ENCODE measurements at places on chromosomes 2 and 18.

DNA sequence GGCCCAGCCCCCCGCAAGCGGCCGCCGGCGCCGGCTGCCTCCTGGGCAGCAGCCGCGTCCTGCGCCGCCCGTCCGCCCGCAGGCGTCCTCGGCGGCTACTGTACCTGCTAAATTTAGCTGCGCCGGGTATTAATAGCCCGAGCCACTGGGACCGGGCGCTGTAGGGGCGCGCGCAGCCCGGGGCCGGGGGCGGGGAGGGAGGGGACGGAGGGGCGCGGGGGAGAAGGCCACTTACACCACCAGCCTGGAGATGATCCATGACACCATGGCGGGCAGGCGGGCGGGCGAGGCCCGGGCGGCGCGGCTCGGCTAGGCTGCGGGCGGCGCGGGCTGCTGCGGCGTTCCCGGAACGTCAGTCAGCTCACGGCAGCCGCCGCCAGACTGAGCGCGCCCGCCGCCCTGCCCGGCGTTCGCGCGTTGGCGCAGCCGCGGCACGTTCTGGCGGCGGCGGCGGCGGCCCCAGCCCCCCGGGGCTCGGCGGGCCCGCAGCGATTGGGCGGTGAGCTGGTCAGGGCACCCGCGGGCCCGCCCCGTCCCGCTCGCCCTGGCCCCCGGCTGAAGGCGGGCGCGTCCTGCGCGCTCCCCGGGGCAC lies at the start of gene REEP1:
TSS of gene REEP1 (minus strand) at position 383 of the 592 bp plus-strand sequence. CDS start at position 267, 116 bp downstream.
- no peak for DNase-seq

- DNase-seq, result no peak
Observed at GRCh38 chr2:230721712-230722111, 9.1 kb downstream of the CAB39 start.

DNA sequence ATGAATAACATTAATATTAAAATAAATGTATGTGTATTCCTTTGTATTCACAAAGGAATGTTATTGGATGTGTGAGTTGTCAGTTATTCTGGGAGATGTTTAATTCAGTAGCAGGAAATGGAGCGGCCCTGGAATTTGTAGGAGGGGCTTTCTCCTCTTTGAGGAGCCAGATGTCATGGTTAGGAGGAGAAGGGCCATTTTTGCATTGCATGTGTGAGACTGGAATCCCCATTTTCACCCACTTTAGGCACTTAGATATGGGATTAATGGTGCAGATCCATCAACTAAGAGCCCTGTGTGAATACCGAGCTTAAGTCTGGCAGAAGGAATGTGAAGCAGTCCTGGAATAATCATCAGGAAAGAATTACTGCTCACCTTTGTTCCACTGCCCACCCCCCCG lies 439.2 kb downstream of the PARD3B start:
- no peak for DNase-seq

GRCh38 chr2:239186516-239187357 lies 214.1 kb downstream of the HDAC4 start:
- DNase-seq, result no peak

DNA sequence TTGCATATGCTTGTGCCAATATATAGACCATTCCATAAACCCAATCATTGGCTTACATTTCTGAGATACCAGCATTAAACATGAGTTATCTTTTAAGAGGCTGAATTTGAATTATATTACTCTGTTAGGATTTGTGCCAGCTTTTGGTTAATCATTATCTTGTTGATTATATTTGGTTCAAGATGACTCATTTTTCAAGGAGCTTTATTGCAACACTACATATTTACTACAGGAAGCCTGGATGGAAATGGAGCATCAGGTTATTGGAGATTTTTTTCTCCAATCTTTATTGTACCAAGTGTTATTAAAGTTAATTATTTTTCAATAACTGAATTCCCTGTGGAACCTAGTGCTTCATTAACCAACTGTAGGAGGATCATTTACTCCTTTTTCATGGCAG lies 26.4 kb downstream of the EML4 start:
- DNase-seq, result no peak

GRCh38 chr2:3130889-3131635 lies 246.6 kb downstream of the EIPR1 start:
- peak; percentile 1 for DNase-seq

GRCh38 chr2:235900631-235901030 lies 267.6 kb downstream of the GBX2 start:
- DNase-seq, result no peak

DNA sequence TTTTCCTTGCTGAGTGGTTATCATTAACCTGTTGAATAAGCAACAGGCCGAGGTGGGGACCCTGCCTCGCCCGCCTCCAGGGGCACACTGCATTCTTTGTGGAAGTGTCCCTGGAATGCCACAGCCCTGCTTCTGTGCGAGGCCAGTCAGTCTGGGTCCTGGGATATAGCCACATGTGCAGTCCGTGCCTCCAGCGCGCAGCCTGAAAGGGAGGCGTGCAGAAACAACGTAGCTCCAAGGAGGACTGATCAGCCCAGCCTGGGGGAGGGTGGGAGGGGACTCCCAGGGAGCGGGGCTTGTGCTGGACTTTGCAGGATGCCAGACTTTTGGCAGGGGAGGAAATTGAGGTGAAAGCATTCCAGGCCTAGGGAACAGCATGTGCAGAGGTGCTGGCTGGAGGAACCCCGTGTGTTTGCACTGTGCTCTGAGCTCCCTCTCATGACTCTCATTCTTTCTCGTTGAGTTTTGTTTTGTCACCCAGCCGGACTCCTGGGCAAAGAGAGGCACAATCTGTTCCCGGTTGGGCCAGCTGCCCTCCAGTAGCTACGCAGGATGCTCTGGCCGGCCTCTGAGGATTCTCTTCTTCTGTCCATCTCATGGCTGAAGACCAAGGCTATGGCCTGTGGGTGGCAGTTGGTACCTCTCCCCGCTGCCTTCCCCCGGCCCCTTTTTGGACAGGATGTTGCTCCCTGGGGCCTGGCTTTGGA lies 39.7 kb downstream of the HPCAL1 start:
- DNase-seq, result no peak

GRCh38 chr2:183024339-183025095 lies 13.7 kb downstream of the NCKAP1 start:
- no peak for DNase-seq

GRCh38 chr2:25018681-25019080 lies 23.2 kb upstream of the EFR3B start:
- no peak for DNase-seq

DNA sequence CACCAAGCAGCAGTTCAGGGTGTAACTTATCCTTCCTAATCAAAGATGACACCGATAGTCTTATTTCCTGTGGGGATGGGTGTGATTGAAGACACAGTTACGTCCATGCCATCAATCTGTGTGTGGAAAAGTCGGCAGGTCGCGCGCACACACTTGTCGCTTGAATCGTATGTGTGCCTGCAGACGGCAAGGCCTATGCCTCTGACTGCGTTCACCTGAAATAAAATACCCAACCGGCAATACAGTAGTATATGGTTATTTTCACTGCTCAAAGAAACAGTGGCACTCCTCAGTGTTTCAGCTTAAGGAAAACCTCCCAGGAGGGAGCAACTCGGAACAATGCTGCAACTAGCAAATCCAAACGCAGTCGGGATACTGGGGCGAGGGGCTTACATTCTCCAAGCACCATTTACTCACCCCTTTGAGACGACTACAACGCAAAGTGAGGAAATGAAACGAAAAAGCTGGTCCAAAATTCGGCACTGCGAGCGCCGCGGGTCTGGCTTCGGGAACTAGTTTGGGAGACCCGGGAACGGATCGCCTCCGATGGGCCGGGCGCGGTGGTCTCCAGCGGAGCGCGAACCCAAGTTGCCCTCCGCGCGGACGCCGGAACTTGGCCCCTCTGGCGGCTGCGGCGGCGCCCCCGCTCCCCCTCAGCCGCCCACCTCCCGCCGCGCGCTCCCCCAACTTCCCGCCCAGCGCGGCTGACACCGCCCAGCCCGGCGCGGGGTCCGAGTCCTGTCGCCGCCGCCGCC lies 675 bp downstream of the PRKD3 start:
- DNase-seq, result peak; percentile 10

- no peak for DNase-seq
Observed at GRCh38 chr18:24456549-24456948, 3.9 kb upstream of the HRH4 start.

DNA sequence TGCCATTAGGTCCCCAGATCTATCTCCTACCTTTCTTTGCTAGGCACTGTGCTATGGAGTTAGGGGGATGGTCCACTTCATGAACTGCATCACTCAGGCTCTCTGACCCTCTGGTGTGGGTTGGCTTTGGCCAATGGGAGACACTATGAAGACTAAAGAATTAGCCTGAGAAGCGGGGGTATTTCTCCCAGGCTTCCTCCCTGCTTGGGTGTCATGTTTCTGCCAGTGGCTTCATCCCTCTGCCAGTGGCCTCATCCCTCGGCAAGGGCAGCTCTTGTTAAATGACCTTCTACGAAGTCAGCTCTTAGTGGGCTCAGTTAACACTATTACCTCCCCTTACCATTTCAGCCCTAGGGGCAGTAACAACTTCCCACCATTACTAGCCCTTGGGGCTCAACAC lies 41.9 kb upstream of the EPB41L3 start:
- DNase-seq, result no peak

Measured in inflammatory macrophage (primary cell).